ENCODE measurements at places on chromosomes 13 and 19.

DNA sequence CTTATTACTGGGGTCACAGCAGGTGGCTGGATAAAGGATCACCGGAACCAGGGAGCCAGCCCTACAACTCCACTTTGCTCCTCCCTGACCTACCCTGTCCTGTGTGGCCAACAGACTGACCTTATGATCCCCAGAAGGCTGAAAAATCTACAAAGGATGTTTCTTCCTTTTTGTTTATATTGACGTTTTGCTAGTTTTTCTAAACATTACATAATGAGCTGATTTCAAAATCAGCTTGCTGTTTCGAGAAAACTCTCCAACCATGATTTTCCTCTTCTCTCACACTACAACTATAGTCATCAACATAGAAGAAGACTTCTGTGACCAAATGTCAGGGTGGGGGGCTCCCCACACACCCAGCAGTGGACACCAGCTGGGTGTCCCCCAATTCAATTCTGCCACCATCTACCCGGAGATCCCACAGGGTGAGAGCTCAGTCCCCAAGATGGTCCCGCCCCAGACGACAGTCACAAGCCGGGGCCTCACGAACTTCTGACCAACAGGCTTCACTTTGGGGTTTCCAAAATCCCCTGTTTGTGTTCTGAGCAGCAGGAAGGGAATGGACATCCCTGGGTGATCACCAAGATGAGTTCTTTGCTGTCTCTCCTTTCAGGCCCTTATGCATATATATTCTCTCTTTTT is 35.0 kb downstream of the ZNF536 start:
- DNase-seq, result no peak

DNA sequence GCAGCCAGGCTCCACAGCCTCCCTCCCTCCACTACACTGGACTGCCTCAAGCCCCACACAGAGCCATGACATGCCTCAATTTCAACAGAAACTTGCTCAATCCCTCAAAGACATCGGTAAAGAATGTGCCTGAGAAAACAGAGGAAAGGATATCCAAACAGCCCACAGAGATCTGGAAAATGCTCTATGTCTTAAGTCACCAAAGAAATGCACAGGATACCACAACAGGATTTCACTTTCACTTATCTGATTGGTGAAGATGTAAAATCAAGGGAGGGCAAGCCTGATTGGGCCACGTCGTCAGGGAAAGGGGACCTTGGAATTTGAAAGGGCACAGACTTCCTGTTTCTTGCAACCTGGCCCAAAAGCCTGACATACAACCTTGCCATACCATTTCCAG is 14.2 kb downstream of the CACNA1A start:
- no peak for DNase-seq

DNA sequence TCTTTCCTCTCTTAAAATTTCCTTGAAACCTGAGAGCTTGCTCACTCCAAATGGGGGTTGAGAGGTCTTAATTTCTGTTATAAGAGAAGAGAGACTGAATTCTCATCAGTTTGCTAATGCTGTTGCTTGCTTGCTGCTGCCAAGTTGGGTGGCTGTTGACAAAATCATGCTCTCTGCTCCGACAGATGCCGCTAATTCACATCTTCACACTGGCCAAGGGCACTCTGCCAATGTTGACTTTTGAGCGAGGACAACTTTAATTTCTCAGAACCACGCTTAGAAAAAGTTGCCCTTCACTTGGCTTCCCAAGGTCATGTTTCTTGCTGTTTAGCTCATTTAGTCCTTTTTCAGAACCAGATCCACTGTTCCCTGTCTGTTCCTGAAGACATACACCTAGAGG is 402.9 kb downstream of the HS6ST3 start:
- DNase-seq, result no peak

- no peak for DNase-seq
Observed at GRCh38 chr19:31313291-31314030, 35.8 kb downstream of the TSHZ3 start.

DNA sequence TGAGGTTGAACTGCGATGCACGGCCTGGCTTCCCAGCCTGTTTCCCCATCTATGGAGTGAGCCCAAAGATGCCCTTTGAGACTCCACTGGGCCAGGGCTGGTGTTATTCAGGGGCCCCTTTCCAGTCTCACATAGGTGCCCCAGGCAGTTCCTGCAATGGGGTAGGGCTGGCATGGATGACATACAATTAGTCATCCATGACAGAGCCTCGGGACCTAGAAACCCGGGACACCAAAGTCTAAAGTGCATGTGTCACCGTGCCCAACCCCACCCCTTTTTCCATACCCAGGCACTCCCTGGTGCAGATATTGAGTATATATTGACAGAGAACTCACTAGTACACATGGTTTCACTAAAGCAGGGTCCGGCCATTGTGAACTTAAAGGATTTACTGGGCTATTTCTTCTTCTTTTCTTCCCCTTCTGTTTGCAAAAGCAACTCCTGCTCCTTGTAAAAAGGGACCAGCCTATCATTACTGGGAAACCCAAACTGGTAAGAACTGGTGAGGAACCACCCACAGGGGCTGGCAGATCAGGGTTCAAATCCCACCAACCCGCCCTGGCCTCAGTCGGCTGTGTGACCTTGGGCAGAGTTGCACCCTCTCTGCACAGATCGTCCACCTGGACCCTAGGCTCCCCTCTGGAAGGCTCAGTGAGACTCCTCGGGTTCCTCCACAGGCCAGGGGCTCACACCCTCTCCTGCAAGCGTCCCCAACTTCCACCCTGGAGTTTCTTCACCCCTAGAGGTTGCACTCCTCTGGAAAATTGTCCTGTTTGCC is 2.7 kb downstream of the B3GNT3 start:
- DNase-seq, result peak; percentile 78

GRCh38 chr13:29452773-29453616 is 142.5 kb downstream of the SLC7A1 start:
- DNase-seq, result no peak

GRCh38 chr19:49441960-49442350 is 628 bp upstream of the SLC17A7 start:
- no peak for DNase-seq

GRCh38 chr13:78736142-78736541 is 77.2 kb upstream of the OBI1 start:
- no peak for DNase-seq

DNA sequence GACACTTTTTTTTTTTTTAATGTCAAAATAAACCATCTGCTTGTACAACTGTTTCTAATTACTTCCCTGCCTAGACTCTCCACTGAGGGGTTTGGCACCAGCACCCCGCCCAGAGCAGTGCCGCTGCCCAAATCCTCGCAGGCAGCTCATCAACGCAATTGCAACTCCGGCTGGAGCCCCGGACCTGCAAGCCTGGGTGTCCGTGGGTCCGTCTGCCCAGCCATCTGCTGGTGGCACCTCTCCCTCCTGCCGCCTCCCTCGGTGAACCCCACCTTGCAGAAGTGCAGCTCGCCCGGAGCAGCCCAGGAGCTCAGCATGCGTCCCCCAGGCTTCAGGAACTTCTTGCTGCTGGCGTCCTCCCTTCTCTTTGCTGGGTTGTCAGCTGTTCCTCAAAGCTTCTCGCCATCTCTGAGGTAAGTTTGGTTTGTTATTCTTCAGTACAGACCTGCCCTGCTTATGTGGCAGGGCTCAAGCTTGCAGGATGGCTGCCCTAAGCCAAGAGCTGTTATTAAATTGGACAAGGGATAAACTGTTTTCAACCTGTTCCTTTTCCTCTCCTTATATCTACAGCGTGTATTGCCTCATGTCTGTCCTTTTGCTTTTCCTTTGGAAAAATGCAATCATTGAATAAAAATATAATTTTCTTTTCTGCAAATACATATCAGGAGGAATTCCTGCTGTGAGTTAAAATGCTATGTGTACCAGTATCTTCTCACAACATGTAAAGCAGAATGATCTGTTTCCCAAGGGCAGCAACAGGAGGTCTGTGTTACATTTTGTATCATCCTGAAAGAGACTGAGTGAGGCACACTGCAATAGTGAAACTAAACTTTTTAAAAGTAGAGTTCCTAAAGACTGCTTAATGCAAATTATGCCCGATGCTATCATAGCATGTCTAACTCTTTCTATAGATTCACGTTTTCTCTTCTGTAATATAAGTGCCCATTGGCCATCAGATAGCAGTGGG is at the start of gene ITGBL1:
TSS of gene ITGBL1 (plus strand) at position 157 of the 967 bp plus-strand sequence. CDS start at position 316, 159 bp downstream.
- no peak for DNase-seq

DNA sequence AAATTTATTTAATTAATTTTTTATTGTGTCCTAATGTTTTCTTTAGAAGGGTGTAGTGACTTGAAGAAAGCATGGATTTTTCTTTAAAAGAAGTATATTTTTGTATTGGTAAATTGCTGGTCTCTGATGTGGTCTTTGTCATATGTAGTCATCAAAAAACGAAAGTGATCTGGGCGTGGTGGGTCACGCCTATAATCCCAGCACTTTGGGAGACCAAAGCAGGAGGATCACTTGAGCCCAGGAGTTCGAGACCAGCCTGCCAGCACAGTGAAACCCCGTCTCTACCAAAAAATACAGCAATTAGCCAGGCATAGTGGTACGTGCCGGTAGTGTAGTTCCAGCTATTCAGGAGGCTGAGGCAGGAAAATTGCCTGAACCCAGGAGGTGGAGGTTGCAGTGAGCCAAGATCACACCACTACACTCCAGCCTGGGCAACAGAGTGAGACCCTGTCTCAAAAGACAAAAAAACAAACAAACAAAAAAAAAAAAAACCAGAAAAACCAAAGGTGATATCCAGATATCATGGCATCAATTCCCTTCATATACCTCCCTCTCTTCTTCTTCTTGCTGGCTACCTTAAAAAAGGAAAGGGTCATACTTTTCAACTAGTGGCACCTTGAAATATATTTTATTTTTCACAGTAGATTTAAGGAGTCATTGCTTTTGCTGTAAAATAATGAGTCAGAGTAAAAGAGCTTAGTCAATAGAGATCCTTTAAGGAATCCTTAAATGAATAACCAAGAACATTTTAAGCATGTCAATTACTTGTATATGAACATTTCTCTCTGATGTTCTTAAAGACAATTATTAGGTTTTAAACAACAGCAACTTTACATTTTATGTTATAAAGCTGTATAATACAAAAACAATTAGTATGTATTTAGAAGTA is 19.9 kb downstream of the KCTD4 start:
- DNase-seq, result no peak

DNA sequence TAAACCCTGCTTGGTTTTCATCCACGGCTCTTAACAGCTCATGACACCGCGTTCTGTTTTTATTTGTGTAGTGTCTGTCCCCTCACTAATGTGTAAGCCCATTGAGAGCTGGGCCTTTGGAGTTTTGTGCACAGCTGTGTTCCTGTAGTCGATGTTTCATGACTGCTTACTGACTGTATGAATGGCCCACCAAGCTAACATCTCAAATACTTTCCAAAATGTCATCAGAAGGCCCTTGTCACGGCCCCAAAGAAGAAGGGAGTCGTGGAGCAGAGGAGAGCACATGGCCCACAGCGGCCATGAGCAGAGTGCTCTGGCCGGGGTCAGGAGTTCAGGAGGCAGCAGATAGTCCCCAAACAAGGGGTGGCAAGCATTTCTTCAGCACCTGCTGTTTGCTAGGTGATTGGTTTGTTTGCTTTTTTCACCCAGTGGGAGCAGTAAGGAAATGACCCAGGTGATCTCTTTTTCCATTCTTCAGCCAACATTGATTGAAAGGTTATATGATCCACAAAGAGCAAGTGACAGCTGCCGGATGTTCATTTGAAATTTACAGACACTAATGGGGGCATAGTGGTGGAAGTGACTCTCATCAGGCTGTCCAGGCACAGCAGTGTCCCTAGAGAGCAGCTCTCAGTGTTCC is 315.2 kb downstream of the ATP8A2 start:
- no peak for DNase-seq

GRCh38 chr19:7450243-7451223 is 38.3 kb downstream of the PEX11G start:
- DNase-seq, result no peak

GRCh38 chr19:58374200-58374599 is 6.6 kb downstream of the ZNF837 start:
- no peak for DNase-seq

DNA sequence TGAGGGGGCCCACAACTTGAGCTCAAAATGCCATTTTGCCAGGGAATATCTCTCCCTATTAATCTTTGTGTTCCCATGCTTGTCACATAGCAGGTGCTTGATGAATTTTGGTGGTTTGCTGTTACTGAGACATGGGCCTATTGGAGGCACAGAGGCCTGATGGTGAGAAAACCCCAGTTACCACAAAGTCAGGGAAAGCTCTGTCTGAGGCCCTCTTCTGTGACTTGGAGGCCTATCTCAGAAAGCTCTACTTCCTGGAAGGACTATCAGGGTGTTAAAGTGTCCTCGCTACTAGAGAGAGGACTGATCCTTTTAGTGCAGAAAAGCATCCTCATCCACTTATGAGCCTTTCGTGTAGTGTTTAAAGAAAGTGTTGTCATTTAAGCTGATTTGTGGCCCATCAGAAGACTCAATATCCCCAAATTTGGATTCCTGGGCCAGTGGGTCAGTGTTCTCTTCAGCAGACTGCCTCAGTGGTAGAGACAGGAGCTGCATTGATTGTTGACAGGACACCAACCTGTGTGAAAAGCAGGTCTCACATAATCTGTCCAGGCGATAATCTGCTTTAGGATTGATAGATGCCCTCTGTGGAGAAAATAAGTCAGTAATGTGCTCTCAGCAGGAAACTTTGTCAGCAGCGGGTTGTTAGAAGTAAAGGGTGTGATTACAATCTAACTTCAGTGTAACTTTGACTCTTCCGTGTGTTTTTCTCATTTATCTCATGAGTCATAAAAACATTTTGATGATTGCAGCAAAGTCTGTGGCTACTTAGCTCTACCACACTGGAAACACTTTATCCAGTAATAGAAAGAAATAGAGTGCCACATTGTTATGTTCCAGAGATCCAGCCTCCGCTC is 121.0 kb downstream of the AKAP11 start:
- DNase-seq, result no peak

DNA sequence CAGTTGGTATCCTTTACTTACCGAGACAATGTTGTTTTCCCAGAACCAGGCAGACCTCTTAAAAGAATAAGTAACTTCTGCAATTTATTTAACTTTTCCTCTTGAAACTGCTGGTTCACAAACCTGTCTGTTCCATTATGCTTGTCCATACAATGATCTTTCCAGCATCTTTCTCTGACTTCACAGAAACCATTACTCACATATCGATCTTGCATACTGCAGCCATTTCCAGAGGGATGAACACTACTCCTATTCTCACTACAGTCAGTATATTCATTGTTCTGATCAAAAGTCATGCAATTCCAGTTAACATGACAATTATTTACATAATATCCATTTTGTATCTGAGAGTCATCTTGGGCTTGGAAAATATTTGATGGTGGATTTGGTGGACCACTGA is 2.8 kb downstream of the N4BP2L2 start:
- no peak for DNase-seq

- DNase-seq, result no peak
Observed at GRCh38 chr13:27097691-27098090, 73.9 kb downstream of the USP12 start.
